Stimulated activated CD4-positive, alpha-beta T cell treated with anti-CD3 and anti-CD28 coated beads, Interleukin-1b, Interleukin-23, amount 100 ng/mL, for 24 hours (primary cell): ENCODE measurements at places on chromosomes 11 and 22.

DNA sequence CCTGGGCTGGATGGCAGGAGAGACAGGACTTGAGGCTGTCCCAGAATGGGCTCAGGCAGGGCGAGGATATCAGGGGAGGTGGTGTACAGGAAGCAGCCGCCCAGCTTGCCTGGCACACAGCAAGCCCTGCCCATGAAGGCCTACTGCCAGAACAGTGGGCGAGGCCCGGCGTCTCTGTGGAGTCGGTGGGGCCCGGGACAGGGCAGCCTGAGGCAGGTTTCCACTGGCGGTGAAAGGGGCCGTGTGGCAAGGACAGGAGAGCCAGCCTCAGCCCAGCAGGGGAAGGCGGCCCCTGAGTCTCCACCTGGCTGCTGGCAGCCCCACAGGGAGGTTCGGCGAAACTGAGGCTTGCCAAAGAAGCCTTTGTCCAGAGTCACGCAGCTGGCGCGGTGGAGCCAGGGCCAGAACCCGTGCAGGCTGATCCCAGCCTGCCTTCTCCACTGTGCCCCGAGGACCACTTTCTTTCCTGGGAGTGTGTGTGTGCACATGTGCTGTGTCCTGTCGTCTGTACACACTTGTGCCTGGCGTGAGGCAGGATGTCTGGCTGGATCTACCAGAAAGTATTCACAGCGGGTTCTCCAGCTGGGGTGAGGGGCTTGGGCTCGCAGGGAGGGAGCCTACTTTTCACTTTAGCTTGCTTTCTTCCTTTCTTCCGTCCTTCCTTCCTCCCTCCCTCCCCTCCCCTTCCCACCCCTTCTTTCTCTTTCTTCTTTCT is 1.2 kb downstream of the TSPO start:
- DNase-seq = peak; percentile 43

DNA sequence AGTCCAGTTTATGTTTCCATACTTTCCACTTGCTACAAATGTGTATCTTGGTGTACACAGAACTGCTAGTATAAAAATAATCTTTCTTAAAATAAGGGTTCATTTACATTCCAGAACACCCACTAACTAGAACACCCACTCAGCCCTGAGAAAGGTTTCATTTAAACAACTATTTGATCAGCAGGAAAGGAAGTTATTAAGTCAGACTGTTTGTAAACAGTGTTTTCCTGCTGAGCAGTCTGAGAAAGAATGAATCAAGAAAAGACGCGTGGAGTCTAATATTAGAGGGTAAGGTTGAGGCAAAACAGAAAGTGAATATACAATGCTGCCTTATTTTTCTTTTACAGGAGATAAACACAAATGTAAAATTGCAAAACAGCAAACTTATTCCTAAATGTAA is 32.7 kb downstream of the NARS2 start:
- no peak for DNase-seq

- no peak for DNase-seq
Measured at GRCh38 chr11:534396-535209, 773 bp downstream of the HRAS start.

GRCh38 chr22:37806409-37807333 is 1.1 kb upstream of the GCAT start:
- DNase-seq = no peak

DNA sequence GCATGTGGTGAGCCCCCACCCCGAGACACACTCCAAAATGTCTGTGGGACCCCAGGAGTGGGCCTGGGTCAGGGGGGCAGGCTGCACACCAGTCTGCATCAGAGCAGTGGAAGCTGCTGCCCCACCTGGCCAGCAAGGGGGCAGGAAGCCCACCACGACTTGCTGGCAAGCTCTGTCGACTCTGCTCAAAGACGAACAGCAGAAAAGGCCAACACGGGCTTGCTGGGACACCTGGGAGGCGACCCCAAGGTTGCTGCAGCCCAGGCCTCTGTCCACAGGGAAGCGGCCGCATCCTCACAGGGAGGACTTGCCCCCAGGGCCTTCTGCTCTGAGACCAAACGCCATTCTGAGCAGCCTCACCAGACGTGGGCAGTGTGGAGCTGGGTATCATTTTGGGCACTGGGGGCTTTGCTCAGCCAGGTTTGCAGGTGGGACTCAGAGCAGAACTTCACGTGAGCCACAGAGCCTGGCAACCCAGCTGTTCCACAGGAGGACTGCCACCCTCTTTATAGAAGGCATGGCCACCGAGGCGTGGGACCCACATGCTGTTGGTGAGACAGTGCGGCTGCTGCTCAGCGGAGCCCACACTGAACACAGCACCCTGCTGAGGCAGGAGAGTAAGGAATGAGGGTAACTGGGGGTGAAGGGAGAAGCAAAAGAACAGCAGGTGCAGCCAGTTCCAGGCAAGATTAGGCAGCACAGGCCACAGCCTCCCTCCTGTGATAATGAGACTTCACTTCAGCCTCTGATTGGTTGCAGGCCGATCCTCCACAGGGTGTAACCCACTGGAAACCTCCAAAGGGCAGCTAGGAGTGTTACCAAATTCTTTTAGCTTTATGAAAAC is 11.0 kb downstream of the IL17REL start:
- no peak for DNase-seq

DNA sequence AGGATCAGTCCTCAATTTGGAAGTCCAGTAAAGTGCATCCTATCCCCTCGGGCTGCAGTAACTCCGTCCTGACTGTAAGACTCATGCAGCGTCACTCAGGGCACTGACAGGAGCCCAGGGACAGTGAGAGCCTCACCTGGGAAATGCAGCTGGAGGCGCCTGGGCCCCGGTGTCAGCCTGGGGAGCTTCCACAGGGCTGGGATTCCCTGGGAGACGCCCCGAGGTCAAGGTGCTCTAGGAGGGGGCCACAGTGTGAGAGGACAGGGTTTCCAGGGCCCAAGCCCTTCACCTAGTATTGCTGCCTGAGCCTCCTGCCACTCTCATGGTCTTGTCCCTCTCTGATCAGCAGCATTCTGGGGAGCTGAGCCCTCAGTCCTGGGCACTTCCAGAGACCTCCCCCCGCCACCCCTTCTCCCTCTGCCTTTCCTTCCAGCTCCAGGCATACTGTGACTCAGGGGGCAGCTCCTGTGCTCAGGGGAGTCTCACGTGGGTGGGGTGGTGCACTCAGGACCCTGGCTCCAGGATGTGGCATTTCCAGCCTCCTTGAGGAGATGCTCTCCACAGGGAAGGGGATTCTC is 99.1 kb upstream of the IGLL5 start:
- no peak for DNase-seq

GRCh38 chr22:50139843-50140415 is 30.6 kb upstream of the PANX2 start:
- no peak for DNase-seq

DNA sequence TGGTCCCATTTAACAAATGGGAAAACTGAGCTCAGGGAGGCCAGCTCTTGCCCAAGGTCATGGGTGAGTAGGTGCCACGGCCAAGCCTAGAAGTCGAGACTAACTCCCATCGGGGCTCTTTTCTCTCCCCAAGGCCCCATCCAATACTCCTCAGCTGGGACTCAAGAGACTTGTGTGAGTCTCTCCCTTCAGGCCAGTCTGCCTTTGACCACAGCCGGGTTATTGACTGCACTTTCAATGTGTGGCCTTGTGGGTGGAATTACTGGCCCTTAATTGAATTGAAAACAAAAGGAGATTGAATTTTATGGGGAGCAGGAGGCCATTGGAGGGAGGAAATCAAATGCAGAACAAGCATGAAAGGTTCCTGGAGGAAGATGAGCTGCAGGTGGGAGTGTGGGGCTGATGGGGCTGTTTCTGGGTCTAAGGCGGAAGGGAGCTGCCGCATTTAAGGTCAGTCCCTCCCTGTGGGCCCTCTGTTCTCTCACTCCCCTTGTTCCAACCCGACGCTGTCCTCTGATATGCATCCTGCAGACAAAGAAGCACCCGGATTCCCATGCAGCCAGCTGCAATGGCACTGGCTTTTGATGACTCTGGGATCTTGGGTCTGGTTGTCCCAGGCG is 552.8 kb downstream of the MIAT start:
- DNase-seq = no peak

DNA sequence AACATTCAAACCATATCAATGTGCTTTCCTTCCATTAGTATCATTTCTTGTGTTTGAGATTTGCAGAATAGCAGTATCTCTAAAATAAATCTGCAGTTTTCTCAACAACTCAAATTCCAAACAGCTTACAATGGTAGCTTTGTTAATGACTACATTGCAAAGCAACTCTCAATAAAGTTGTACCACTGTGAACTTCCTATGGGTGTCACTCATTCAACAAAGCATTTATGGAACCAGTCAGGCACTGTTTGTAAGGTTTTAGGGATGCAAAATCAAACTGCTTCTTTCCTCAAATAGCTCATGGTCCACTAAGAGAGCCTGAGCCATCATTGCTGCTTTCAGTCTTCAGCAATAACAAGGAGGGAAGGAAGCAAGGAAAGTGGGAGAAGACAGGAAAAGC is 91.0 kb downstream of the CCDC83 start:
- DNase-seq = no peak

DNA sequence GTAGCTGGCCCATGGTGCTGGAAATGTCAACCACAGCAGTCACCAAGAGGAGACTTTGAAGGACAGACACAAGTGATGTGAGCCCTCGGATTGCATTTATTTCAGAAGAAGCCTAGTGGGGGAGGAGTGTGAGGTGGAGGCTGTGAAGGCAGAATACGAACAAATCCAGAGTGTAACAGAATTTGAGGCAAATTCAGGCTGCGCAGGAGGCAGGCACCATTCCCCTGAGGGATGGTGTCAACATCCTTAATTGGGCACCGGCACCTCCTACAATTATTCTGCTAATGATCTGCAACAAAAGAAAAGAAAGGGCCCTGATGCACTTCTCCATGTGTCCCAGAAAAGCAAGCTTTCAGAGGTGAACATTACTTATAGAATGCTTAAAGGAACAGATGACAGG is 32.2 kb downstream of the CWC15 start:
- DNase-seq = no peak
